ENCODE measurements at places on chromosomes 6 and 20.

DNA sequence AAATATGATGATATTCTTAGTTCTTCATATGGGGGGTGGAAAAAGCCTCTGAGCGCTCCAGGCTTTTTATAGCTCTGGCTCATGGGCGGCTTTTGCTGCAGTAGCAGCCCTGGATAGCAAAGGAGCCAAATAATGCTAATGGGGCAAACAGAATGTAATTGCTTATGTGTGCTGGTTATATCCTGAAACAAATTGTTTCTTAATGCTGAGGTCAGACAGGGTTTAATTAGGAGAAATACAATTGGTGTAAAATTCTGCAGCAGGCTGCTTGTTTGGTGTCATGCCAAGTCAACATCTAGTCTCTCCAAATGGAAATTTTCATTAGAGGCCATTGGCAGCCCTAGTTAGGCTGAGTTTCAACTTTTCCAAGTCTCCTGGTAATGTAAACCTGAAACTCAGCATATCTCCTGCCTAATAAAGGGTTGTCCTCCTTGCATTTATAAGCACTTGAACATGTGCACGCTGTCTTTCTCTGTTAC, 530.1 kb upstream of the NOX3 start:
- no peak for DNase-seq
- H3K36me3 ChIP-seq: no peaks in the 10 kb centered on the region
- peaks cover 5% of the 10 kb centered on the region for H3K27me3 ChIP-seq

GRCh38 chr20:9514461-9515213, at the start of gene LAMP5:
Gene LAMP5 (plus strand): TSS chr20:9514590. CDS start chr20:9514853, 263 bp downstream.
- H3K4me1 ChIP-seq: peaks cover 3% of the 10 kb centered on the region
- H3K27ac ChIP-seq: no peak within 1 kb of the TSS
- no peak within 1 kb of the TSS for H3K4me3 ChIP-seq
- peaks cover 67% of the 10 kb centered on the region for H3K27me3 ChIP-seq

GRCh38 chr20:41746635-41747034, 128.5 kb upstream of the CHD6 start:
- H3K27me3 ChIP-seq: peaks cover 15% of the 10 kb centered on the region
- H3K4me3 ChIP-seq: no peak overlapping the region
- no peak for DNase-seq
- H3K4me1 ChIP-seq: no peaks in the 10 kb centered on the region
- no peaks in the 10 kb centered on the region for H3K36me3 ChIP-seq

GRCh38 chr6:14273191-14273590, 155.6 kb downstream of the CD83 start:
- peaks cover 3% of the 10 kb centered on the region for H3K36me3 ChIP-seq
- H3K27me3 ChIP-seq: no peaks in the 10 kb centered on the region
- H3K27ac ChIP-seq: no peak overlapping the region
- DNase-seq: no peak
- no peak overlapping the region for H3K4me3 ChIP-seq
- peaks cover 68% of the 10 kb centered on the region for H3K4me1 ChIP-seq

GRCh38 chr20:46895906-46896242, 1.2 kb downstream of the EYA2 start:
- no peaks in the 10 kb centered on the region for H3K4me1 ChIP-seq
- H3K4me3 ChIP-seq: no peak overlapping the region
- no peaks in the 10 kb centered on the region for H3K36me3 ChIP-seq
- H3K27me3 ChIP-seq: peaks cover 49% of the 10 kb centered on the region

- H3K4me1 ChIP-seq: no peaks in the 10 kb centered on the region
- no peak for DNase-seq
- H3K36me3 ChIP-seq: peaks cover 10% of the 10 kb centered on the region
- H3K4me3 ChIP-seq: no peak overlapping the region
Observed at GRCh38 chr6:121143476-121143875, 190.8 kb downstream of the TBC1D32 start.

DNA sequence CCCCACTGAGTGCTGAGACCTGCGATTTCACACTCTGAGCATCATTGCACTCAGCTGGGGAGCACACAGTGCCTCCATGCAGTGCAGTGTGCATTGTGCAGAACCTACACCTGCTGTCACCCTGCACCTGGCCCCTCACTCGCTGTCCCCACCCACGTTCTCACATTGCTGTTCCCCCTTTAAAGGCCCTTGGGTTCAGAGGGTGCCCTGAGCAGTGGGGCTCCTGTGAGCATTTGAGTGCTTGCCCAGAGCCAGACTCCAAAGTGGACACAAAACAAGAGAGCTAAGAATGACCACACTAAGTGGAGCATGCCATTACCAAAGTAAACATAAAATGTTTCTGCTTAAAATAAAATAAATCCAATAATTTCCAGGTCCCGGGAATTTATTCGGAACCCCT, 131.0 kb upstream of the CST7 start:
- no peak for DNase-seq
- no peaks in the 10 kb centered on the region for H3K27me3 ChIP-seq
- H3K27ac ChIP-seq: no peak overlapping the region
- no peaks in the 10 kb centered on the region for H3K4me1 ChIP-seq

GRCh38 chr6:157233686-157234085, 89.6 kb downstream of the TMEM242 start:
- peaks cover 52% of the 10 kb centered on the region for H3K27me3 ChIP-seq
- H3K4me3 ChIP-seq: no peak overlapping the region
- peaks cover 15% of the 10 kb centered on the region for H3K4me1 ChIP-seq
- H3K36me3 ChIP-seq: no peaks in the 10 kb centered on the region
- no peak for DNase-seq

DNA sequence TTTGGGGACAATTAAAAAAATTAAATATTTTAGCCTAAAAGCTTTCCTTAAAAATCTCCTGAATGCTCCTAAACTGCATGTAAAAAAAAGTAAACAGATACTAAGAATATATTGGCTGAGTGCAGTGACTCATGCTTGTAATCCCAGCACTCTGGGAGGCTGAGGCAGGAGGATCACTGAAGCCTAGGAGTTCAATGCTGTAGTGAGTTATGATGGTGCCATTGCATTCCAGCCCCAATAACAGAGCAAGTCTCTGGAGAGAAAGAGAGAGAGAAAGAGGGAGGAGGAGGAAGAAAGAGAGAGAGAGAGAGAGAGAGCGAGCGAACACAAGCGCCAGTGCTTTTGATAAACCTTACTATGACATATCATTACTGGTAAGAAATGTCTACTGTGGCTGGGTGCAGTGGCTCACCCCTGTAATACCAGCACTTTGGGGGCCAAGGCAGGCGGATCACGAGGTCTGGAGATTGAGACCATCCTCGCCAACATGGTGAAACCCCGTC, 58.8 kb downstream of the FKBP5 start:
- no peaks in the 10 kb centered on the region for H3K27me3 ChIP-seq
- no peak for DNase-seq
- H3K4me3 ChIP-seq: no peak overlapping the region
- peaks cover 20% of the 10 kb centered on the region for H3K36me3 ChIP-seq
- H3K27ac ChIP-seq: no peak overlapping the region

DNA sequence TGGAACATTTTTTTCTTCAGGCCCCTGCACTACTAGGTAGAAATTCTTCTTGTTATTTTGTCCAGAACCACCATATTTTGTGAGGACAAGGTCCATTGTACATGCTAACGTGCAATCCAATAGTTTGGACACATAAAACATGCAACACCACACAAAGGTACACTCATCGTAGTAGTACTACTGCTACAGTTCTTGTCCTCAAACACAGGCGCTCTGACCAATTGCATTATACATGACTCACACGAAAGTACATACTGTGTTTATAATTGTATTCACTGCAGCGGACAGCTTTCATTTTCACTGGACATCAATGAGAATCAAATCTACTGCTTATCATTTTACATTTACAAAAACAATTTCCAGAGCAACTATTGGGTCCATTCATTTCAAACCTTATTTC, 15.3 kb upstream of the SMLR1 start:
- no peaks in the 10 kb centered on the region for H3K4me1 ChIP-seq
- H3K4me3 ChIP-seq: no peak overlapping the region
- no peaks in the 10 kb centered on the region for H3K27me3 ChIP-seq
- no peaks in the 10 kb centered on the region for H3K36me3 ChIP-seq
- no peak overlapping the region for H3K27ac ChIP-seq
